ENCODE measurements at places on chromosomes 7 and 10.

DNA sequence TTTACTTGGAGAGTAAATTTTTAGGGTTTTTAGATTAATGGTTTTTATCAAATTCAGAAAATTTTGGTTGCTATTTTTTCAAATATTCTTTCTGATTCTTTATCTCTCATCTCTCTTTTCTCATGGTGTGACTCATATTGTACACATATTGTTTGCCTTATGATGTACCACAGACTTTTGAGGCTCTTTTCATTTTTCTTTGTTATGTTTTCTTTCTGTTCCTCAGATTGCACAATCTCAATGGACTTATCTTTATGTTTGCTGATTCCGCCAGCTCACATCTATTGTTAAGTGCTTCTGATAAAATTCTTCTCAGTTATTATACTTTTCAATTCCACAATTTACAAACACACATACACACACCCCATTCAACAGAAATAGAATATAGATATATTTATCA lies 168.2 kb upstream of the IGFBP3 start:
- no peak for DNase-seq

- no peak for DNase-seq
These were observed 143.9 kb downstream of the JAZF1 start for GRCh38 chr7:28036696-28037095.

DNA sequence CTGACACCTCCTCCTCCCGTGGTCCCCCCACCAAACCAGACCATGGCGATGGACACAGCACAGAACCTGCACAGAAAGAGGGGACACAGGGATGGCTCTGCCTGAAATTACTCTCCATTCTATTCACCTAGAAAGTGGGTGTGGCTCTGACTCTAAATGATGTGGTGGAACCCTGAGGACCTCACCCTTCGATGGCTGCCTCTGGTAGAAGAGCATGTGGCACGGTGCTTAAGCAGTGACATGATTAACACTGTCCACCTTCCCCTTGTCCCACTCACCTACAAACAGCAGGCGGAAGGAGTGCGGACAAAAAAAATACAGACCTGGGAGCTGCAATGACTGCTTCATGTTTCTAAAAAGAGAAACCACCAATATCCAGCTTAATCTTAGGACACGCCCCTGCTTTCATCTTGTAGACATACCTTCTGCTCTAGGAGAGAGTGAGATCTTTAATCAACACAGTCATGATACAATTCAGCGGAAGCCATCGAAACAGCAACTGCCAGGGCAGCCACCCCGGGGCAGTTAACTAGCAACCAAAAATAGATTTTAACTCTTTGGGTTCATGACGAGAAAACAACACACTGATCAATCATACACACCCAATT lies 11.4 kb downstream of the JCAD start:
- no peak for DNase-seq

GRCh38 chr7:71290452-71290851 lies 158.5 kb downstream of the GALNT17 start:
- DNase-seq = no peak

DNA sequence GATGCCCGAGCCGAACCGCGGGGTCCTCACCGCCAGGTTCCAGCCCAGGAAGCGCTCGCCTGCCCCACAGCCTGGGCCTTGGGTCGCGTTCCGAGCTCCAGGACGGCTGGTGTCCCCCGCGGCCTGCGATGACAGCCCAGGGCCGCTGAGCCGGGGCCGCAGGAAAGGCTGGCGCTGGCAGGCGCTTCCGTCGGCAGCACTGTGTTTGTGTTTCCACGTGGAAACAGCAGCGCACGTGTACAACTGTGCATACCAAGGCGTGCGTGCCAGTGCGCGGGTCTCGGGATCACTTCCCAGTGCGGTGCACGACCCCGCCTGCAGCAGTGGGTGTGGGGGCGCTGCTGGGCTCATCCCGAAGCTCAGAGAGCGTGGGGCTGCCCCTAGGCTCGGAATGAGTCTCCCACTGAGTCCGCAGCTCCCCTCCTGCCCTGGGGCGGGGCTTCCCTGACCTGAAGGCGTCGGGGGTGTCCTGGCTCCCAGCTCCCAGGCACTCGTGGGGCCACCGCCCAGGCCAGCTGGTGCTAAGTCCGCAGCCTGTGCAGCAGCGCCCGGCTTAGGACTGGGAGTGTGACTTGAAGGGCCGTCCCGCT lies 17.2 kb downstream of the AP5Z1 start:
- peak; percentile 32 for DNase-seq

DNA sequence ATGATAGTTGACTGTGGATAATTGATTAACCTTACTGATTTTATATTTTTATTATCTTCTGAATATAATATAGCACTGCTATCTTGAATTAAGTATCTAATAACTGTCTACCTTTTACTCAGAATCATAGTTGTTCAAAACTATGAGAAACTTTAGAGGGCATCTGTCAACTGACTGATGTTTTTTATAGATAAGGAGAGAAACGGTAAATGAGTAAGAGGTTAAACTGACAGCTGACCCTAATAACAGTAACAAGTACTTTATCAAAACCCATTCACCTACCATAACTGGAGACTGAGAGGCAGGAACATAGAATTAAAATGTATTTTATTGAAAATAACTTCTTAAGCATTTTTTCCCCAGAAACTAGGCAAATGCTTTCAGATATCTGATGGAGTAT lies 62.2 kb downstream of the CYP51A1 start:
- DNase-seq = no peak

DNA sequence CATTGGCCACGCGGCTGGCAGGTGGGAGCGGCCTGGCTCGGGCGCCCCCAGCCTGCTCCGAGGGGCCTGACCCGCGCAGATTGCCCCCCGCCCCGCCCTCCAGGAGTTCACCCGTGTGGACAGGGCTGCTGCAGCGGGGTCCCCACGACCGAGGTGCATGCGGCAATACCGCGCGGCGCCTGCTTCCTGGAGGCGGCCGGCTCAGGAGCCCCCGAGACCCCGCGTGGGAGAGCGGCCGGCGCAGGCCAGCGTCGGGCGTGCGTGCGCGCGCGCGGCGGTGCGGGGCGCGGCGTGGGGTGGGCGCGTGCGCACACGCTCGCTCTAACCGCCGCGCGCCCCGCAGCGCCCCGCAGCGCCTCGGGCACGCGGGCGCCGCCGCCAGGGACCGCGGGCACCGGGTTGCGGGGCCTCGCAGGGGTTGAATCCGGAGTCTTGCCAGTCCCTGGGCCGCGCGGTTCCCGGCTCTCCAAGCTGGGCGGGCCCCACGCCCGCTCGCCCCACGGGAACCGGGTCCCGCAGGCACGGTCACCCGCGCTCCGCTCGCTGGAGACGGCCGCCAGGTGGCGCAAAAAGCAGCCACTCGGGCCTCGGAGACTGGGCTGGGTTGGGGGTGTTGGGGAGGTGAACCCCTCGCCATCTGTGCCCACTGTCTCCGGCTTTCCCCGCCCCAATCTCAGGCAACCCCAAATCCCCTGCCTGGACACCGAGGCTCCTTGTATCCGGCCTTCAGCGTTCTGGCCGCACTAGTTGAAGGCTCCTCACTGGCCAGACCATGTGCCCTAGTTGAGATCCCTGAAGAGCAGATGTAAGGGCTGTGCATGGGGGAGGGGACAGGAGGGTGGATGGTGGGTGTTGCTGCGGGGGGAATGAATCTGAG lies 1.3 kb upstream of the ACHE start:
- DNase-seq = peak; percentile 32

GRCh38 chr10:43050011-43050410 lies 26.9 kb upstream of the RET start:
- DNase-seq = no peak

DNA sequence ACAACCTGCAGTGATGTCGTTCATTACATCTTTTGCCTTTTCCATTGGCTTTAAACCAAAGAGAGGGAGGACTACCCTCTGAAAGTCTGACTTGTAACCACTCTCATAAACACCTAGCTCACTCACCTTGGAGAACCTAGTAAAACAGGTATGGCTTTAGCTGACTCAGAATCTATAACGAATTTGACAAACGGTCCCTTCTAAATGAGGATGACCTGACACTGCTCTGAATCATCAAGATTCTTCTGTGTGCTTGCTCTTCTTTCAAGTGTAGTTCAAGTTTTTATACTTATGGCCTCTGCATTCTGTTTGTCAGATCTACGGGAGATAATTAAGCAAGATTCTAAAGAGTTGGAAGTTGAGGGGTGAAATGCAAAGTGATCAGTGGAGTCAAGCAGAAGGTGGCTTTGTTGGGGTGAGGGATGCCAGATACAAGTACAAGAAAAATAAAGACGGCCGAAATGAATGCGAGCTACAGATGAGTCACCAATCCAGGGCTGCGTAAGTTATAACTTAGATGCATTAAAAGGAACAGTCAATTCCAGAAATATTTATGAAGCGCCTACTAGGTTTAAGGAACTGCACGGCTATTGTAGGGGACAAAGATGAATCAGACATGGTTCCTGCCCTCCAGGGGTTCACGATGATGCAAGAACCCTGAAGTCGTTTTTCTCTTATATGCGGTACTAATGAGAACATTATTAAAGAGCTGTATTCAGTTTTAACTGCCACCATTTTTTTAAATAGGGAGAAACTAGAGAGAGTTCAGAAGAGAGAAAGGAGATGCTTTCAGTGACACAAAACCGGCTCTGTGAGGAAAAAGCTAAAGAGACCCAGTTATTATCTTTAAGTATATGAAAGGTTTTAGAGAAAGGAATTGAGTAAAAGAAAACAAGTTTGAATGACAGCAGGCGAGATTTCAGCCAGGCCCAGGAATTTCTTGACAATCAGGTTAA lies 6.5 kb downstream of the HIPK2 start:
- DNase-seq = no peak

GRCh38 chr10:132101529-132101928 lies 35.8 kb downstream of the JAKMIP3 start:
- no peak for DNase-seq

DNA sequence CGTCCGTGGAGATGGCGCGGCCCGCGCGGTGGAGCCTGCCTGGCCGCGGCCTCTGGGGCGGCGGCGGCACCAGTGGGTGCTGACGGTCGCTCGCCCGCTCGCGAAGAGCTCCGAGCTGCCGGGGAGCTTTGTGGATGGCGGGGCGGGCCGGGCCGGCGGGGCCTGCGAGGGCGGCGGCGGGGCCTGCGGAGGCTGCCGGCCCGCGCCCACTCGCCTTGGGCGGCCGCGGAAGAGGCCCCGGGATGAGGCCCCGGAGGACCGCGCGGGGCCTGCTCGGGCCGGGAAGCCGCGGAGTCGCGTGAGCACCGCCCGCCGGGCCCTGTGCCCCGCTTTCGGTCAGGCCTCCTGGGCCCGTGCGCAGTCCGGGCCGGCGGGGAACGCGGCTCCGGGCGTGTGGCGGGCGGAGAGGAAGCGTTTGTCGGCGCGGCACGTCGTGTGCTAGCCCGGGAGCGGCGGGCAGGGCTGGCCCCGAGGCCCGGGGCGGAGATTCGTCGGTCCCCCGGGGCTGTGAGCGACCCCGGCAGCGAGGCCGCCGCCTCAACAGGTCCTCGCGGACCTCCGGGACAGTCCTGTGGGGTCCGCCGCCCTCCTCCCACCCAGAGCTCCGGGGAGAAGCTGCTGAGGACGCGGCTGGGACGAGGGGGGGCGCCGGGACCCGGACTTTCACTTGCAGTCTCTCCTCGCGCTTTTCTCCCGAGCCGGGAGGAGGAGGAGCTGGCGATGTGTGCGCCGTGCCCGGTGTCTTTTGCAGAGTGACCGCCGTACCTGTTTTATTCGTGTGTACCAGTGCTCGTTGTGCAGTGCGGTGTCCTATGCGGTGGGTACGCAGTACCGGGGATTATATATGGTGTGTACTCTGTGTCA lies 578 bp downstream of the ZMYND11 start:
- DNase-seq = peak; percentile 69

- no peak for DNase-seq
These were observed 53.6 kb downstream of the ENTPD1 start for GRCh38 chr10:95809370-95810197.

GRCh38 chr7:112868609-112869008 lies 78.4 kb upstream of the TMEM168 start:
- no peak for DNase-seq

GRCh38 chr10:50992356-50992901 lies 81.9 kb upstream of the PRKG1 start:
- no peak for DNase-seq

DNA sequence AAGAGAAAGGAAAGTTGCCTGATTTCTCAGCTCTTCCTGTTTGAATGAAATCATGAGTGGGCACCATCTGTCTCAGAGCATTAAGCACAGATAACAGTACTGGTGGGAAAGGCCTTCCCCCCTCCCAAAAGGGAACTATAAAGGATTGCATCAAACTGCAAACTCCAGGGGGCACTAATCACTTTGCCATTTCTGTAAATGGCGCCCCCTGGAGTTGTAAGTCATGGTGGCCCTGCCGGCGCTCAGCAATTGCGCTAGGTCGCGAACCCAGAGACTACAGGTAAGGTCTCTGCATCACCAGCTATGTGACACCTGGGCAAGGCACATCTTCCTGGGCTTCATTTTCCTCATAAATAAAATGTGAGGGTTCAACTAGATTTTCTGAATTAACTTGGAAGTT lies 11.1 kb downstream of the LRRC4 start:
- no peak for DNase-seq

- DNase-seq = no peak
These were observed 9.2 kb downstream of the SNX13 start for GRCh38 chr7:17931069-17931468.

GRCh38 chr10:123203393-123204126 lies 49.4 kb downstream of the BUB3 start:
- DNase-seq = no peak

Measured in activated CD8-positive, alpha-beta memory T cell treated with anti-CD3 and anti-CD28 coated beads, Interleukin-2, amount 50 U/mL, for 4 hours (primary cell).